Lung (tissue), 17 donors: ENCODE measurements at places on chromosomes 2 and 18. TPM values are rescaled to one million over a fixed set of nuclear protein-coding genes. Genes with fewer than 3 reads are reported as not detected.

GRCh38 chr2:232662486-232663260 is 29.3 kb downstream of the EFHD1 start:
- no peaks in the 10 kb centered on the region for H3K4me1 ChIP-seq
- H3K27ac ChIP-seq: no peak overlapping the region
- H3K4me3 ChIP-seq: no peak overlapping the region
- no peak for DNase-seq

GRCh38 chr18:39701055-39701783 is 2135.6 kb upstream of the CELF4 start:
- H3K4me1 ChIP-seq: peaks cover 3% of the 10 kb centered on the region
- no peaks in the 10 kb centered on the region for H3K36me3 ChIP-seq
- DNase-seq: peak; percentile 12
- no peak overlapping the region for H3K27ac ChIP-seq
- no peak overlapping the region for H3K4me3 ChIP-seq

GRCh38 chr2:166384774-166385173 is 9.0 kb upstream of the SCN9A start:
- no peaks in the 10 kb centered on the region for H3K27me3 ChIP-seq
- H3K4me1 ChIP-seq: no peaks in the 10 kb centered on the region
- peak; percentile 56 for DNase-seq
- no peaks in the 10 kb centered on the region for H3K36me3 ChIP-seq
- no peak overlapping the region for H3K4me3 ChIP-seq

DNA sequence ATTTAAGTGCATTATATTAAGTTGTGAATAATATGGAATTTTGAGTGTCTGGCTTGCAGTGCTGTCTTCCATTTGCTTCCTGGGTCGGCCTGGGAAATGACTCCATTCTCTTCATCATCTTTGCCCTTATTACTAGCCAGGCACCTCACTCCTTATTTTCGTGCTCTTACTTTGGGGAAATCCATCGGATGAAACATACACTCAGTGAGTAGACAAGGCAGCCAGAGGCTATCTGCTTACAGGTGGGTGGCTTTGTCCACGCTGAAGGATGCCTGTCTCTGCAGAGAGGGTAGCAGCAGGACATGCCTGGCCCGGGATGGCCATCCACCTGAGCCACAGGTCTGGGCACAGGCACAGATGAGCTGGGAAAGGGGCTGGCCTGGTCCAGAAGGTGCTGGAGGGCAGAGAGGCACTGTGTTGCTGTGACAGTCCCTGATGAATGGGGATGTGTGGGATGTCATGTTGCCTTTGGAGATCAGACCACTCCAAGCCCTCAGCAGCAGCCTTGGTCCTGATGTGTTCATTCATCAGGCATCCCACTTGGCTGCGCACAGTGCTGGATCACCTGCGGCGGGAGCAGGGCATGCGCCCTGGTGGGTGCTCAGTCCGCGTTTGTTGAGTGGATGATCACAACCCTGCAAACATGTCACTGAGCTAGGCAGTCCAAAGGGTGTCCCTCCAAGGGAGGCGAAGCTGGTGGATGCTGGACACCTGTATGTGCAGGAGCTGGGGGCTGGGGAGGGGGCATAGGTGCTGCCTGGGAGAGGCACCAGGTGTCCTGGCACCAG is 236.0 kb downstream of the LDLRAD4 start:
- H3K27ac ChIP-seq: no peak overlapping the region
- H3K27me3 ChIP-seq: peaks cover 4% of the 10 kb centered on the region
- DNase-seq: no peak
- no peaks in the 10 kb centered on the region for H3K36me3 ChIP-seq
- no peak overlapping the region for H3K4me3 ChIP-seq

The ATP8B1 gene
- 26.6 TPM for total RNA-seq

The NRBP1 gene
- total RNA-seq: 93.6 TPM

The CDCA7 gene
- total RNA-seq: 2.4 TPM

- no peaks in the 10 kb centered on the region for H3K4me1 ChIP-seq
- no peak for DNase-seq
- H3K27ac ChIP-seq: no peak overlapping the region
- H3K36me3 ChIP-seq: peaks cover 15% of the 10 kb centered on the region
These were observed 24.0 kb downstream of the WIPF1 start for GRCh38 chr2:174573621-174574081.

The AGPS gene
- 35.9 TPM for total RNA-seq

- no peak for DNase-seq
- no peak overlapping the region for H3K4me3 ChIP-seq
- no peaks in the 10 kb centered on the region for H3K36me3 ChIP-seq
- no peak overlapping the region for H3K27ac ChIP-seq
- H3K4me1 ChIP-seq: peaks cover 13% of the 10 kb centered on the region
These were observed 2.4 kb downstream of the CYP27C1 start for GRCh38 chr2:127217470-127218325.

The SLC30A3 gene
- 0.77 TPM for total RNA-seq

The TEKT4 gene
- total RNA-seq: 4.1 TPM

The TCF23 gene
- total RNA-seq: 0.18 TPM

DNA sequence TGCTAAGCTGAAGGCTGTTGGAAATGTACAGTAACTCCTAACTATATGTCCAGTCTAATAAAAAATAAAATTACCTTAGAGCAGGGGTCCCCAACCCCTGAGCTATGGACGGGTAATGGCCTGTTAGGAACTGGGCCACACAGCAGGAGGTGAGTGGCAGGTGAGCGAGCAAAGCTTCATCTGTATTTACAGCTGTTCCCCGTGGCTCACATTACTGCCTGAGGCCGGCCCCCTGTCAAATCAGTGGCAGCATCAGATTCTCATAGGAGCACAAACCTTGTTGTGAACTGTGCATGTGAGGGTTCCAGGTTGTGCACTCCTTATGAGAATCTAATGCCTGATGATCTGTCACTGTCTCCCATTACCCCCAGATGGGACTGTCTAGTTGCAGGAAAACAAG is 73.1 kb upstream of the CXCR4 start:
- no peak for DNase-seq
- H3K4me3 ChIP-seq: no peak overlapping the region
- no peaks in the 10 kb centered on the region for H3K27me3 ChIP-seq
- no peak overlapping the region for H3K27ac ChIP-seq
- no peaks in the 10 kb centered on the region for H3K36me3 ChIP-seq
